Activated T-helper 17 cell treated with anti-CD3 and anti-CD28 coated beads, Interleukin-2, amount 50 U/mL, for 72 hours (primary cell): ENCODE measurements at places on chromosomes 2 and 18.

DNA sequence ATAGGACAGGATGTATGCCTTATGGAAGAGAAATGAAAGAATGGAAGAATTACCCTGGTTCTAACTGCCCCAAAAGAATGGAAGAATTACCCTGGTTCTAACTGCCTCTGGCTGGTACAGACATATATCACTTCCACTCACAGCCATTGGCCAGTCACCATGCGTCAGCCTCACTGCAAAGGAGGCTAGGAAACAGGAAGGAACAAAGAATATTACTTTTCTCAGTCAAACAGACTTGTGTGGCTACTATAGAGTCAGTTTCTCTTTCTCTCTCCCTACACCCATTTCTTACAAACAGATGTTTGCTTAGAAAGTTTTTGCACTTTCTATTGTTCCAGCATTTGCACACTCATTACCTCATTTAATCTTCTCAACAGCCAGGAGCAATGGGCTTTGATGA is 1111.1 kb upstream of the KLHL29 start:
- ATAC-seq: no peak

- ATAC-seq: no peak
Measured at GRCh38 chr2:6800553-6800952, 65.2 kb downstream of the CMPK2 start.

DNA sequence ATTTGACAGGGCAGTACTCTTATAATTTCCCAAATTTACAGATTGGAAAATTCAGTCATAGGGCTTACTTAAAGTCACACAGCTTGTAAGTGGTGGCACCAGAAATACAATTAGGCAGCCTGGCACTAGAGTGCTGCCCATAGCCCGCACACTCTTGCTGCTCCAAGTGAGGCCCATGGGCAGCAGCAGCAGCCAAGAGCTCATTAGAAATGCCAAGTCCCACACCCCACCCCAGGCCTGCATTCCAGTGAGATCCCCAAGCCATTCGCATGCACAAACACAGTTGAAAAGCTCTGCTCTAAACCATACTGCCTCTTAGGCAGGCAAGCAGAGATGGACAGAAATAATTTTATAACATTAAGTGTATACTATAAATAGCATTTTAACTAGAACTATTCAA is 379.3 kb upstream of the PKDCC start:
- ATAC-seq: no peak

GRCh38 chr18:63676526-63677323 is 15.0 kb upstream of the SERPINB3 start:
- ATAC-seq: no peak

DNA sequence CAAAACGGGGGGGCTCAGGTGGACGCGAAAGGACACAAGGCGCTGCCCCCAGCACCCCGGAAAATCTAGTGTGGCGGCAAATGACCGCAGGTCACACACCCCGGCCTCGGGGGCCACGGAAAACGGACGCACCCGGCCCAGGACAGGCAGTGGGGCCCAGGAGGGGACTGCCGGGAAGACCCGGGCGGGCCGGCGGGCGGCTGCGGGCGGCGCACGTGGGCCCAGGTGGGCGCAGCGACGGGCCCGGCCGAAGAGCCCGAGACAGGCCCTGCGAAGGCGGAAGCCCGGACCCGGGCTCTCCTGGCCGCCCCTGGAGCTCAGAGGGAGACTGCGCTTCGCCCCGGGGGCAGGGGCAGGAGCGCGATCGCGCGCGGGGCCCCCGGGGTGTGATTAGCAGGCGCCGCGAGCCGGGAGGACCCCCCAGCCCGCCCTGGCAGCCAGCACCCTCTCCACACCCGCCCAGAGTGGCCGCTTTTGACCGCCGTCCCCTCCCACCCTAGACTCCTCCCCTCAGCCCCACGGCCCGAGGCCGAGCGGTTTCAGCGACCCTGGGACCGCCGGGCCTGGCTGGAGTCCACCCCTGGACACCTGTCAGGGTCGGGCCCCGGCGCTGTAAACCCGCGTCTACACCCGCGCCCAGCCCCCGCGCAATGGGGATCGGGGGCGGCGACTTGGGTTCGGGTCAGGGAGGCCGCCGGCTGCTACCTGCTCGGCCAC is 773 bp downstream of the MBP start:
- peak; percentile 57 for ATAC-seq

DNA sequence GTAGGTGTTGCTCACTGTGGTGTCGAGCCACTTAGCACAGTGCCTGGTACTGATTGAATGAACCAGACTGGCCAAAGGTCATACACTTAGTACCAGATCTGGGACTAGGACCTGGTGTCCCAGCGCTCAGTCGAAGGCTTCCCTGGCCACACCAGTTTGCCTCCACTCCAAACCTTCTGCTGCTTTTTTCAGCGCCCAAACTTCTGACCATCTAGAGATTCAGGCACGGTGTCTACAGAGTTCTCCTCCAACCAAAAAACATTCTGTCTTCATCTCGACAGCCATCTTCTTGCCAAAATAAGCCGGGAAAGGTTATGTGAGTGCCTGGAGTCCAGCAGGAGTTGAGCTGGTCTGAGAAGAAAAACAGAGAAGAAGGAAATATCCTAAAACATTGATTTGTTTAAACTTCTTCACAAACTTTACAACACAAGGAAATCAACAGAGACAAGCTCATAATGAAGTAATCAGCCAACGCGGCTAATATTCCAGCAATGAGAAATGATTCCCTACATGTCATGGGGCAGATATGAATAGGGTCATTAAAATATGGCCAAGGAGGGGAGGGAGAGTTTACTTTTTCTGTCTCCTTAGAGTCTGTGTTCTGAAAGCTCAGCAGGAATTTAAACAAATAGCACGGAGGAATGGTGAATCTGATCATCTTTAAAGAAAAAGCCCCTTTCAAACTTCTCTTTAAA is 2.3 kb upstream of the GLI2 start:
- no peak for ATAC-seq

- ATAC-seq: no peak
Measured at GRCh38 chr2:237633061-237633561, 5.7 kb downstream of the LRRFIP1 start.

DNA sequence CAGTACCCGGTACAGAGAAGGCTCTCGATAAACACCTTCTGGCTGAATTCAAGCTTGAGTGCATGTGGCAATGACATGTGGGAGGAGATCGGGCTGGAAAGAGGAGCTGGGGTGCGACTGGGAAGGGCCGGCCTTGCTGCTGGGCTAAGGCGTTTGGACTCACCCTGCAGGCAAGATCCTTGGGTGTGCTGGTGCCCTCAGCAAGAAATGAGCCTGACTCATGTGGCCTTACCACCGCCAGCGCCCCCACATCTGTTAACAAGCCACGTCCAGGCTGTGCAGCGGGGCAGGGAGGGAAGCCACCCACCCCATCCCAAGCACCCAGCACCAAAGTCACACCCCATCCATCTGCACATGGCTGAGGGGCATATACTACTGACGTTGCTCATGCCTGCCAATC is 1.3 kb downstream of the HS1BP3 start:
- peak; percentile 7 for ATAC-seq

DNA sequence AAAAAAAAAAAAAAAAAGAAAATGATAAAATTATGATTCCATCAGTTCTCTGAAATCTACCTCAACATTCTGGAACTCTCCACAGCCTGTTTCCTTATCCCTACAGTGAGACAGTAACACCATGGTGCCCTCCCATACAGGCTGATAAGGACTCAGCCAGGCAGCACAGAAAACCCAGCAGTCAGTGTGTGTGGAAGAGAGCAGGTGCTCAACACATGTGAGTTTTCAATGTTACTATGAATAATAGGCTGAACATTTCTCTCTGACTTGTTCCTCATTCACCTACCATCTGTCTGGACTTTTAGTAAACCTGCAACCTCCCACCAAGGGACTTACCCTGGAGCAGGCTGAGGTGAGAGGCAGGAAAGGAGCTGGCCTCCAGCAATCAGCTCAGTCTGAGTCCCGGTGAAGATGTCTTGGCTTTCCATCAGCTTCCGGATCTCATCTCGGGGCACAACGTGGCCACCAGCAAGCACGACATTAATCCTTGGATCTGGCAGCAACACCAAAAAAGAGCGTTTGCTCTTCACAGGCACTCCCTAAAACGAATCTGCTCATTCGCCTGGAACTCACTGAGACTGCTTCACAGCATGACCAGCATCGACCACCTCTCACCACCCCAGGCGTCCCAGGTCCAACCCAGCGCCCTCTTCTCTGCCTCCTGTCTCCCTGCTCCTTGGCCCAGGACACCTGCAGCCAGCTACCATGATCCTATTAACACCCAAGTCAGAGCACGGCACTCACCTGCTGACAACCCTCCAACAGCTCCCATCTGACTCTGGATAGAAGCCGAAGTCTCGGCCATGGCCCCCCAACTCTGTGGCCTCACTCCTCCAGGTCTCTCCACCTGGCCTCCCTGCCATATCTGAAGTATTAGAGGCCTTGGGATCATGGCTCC is 16.5 kb downstream of the PASK start:
- ATAC-seq: no peak

GRCh38 chr18:71237641-71238040 is 948.8 kb downstream of the SOCS6 start:
- no peak for ATAC-seq

GRCh38 chr2:673016-673415 is 4.2 kb downstream of the TMEM18 start:
- no peak for ATAC-seq

GRCh38 chr2:38791744-38792143 is 13.7 kb downstream of the GEMIN6 start:
- ATAC-seq: no peak

- peak; percentile 83 for ATAC-seq
Measured at GRCh38 chr18:13629841-13630715, 96.3 kb downstream of the FAM210A start.

DNA sequence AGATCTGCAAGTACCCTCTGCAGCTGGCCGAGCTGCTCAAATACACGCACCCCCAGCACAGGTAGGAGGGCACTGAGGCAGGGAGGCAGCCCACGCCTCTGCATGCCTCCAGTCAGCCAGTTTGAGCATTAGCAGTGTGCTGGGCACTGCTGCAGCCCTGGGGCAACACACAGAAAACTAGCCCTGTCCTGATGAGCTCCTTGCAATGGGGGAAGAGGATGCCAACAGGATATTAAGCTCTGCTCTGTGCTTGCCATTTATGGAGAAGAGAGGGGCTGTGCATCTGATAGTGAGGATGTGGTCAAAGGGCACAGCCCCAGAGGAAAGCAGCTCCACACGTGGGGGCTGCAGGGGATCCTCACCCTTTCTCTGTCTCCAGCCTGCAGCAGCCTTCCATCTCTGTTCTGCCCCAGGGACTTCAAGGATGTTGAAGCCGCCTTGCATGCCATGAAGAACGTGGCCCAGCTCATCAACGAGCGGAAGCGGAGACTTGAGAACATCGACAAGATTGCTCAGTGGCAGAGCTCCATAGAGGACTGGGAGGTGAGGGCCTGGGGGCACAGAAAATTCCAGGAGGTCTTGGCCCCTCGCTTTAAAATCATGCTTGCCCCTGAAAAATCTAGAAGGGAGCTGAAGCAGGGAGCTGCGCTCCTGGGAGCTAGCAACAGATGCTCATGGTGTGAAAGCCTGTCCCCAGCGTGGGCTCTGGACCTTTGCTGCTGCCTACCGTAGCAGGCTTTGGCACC is 51.7 kb downstream of the FAM168B start:
- ATAC-seq: no peak

DNA sequence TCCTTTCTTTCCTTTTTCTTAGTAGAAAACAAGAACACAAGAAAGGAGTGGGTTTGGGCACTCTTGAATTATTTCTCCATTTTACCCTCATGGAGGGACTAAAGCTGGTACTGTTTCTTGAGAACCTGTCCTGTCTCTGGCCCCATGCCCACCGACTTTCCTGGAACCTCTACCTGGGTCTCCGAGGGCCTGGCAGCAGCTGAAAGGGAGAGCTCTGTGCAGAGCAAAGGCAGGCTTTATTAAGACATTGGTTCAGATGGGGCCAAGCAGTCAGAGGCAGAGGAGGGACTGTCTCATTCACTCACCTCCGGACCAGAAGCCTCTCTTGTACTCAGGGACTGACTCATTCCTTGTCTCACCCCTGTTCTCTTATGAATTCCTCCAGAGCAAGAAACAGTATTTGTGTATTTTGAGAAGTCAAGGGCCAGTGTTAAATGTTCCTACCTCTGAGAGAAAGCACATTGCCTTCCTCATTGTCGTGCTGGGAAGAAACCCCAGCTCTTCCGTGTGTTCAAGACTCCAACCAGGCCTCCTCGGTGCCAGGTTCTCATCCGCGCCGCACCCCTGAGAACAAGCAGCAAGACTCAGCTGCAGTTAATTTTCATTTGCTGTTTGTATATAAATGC is 201.9 kb upstream of the NT5C1B start:
- no peak for ATAC-seq

- no peak for ATAC-seq
Measured at GRCh38 chr2:217249121-217250012, 389.5 kb upstream of the TNP1 start.

GRCh38 chr2:30096451-30096850 is 50.4 kb upstream of the YPEL5 start:
- ATAC-seq: no peak

DNA sequence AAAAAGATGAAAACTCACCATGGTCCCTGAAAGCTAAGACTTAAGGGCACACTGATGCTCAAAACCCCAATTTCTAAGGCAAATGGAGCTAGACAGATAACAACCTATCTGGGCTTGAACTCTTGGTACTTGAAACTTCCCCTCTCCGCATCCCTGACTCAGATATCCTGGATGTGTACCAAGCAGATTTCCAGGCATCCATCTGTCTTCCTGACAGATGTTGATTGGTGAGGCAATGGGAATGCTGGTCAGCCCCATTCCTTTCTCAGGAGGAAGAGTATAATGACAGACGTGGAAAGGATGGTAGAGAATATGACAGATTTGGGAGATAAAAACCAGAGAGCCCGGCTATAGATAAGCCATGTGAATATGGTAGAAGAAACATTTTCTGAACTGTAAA is 69.2 kb downstream of the ADD2 start:
- ATAC-seq: no peak

DNA sequence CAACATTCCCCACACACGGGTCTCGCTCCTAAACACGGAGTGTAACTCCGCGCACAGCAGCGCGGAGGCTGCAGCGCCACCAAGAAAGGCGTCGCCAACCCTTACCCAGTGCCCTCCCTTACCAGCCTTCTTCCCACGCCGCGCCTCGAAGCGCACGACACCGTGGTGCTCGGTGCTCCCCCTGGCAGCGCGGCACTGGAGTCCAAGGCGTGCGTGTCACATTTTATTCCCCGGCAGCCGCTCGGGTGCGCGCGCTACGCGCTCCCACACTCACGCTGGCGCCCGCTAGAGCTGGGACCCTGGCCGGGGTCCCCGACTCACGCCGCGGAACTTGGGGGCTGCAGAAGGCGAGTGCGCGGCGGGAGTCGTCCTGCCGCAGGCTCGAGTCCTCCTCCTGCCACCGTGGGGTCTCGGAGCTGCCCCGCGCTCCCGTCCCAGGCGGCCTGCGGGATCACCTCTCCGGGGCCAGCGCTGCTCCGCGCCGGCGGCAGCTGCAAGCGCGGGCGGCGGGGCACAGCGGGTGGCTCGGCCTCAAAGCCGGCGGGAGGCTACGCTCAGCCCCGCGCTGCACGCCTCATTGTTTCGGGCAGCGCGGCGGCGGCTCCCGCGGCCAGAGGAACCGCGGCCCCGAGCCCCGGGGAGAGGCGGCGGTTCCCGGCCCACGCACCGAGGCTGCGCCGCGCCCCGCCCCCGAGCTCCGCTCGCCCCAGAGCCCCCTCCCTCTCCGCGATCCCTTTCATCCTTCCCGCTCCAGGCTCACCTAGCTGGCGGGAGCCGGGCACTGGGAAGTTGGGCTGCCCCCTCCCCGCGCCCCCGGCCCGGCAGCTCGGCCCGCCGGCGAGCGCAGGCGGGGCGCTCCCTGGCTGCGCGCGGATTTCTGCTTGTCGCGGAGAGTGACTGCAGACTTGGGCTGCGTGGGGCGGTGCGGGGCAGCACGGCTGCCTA is at the start of gene ST6GAL2:
Gene ST6GAL2 (minus strand): TSS at position 197 of the 945 bp plus-strand sequence. CDS start 42,190 bp downstream, outside the sequence.
- no peak for ATAC-seq
